ENCODE measurements at places on chromosomes 7 and 10. TPM values are rescaled to one million over a fixed set of nuclear protein-coding genes. Genes with fewer than 3 reads are reported as not detected.

DNA sequence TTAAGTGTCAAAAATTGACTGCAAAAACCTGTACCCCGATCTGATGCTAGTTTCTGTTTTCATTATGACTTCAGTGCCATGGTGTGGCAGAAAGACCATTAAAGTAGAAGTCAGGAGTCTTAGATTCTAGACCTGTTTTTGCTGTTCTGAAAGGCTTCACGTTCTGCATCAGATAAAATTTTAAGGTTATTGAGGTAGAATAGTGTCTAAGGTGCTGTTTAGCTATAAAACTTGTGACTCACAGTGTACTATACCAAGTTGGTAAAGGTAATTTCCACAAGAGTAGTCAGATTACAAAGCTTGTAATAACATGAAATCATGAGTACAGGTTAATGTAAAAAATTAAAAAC lies 38.6 kb downstream of the ZNRF2 start:
- DNase-seq = peak; percentile 24

DNA sequence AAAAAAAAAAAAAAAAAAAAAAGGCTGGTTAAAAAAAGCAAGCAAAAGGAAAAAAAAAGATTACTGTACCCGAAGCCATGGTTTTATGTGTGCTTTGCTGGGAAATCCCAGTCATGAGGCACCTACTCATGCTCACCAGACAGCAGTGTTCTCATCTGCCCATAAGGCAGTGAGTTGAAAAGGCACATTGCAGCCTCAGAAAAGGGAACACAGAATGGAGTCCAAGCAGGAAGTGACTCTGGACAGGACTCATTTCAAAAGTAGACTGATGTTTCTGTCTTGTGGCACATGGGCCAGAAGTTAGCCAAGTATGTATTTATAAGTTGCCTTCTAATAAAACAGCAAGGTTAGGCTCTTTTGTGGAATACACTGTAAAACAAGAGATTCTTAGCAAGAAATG lies 40.2 kb downstream of the PDSS1 start:
- DNase-seq = no peak

- DNase-seq = no peak
These were observed 10.9 kb downstream of the PNPLA8 start for GRCh38 chr7:108515013-108515412.

DNA sequence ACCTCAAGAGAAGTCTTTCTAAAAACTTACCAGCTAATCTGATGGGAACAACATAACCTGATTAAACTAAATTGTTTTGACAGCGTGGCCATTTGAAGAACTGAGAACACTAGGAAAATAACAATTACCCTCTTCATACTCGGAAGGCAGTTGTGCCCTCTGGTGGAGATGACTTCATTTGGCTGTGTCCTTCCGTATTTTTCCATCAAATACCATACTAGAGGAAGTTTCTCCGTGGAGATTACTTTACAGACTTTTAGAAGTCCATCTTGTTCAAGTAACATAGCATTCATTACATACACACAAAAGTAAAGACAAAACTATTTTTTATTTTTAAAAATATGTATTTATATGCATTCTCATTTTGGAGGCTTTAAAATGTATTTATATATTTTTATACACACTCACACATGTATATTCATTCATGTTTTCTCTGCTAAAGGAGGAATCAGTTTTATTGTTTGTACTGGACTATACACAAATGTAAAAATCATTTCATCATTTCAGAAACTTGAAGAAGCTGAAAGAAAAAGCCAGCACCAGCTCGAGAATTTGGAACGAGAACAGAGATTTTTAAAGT lies 25.2 kb downstream of the SMNDC1 start:
- peak; percentile 32 for DNase-seq

- DNase-seq = no peak
These were observed 35.3 kb upstream of the ZRANB1 start for GRCh38 chr10:124906551-124907001.

- DNase-seq = peak; percentile 75
These were observed 95.4 kb downstream of the ELMO1 start for GRCh38 chr7:37352974-37353948.

DNA sequence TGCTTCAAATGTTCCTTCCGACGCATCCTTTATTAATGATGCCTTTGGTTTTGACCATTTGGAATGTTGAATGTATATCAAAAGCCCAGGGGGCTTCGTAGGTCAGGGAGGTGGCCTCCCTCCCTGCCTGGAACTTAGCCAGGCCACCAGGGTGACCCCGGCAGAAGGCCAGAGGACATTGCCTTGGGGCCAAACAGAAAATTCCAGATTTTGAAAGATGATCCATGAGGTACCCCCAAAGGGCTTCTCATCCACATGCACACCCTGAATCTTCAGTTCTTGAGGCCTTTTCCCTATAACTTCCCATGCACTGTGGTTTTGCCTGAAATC lies 171.7 kb downstream of the ADAM12 start:
- DNase-seq = no peak

GRCh38 chr10:121059351-121059750 lies 208.2 kb downstream of the WDR11 start:
- no peak for DNase-seq

GRCh38 chr7:46206476-46207060 lies 285.5 kb upstream of the IGFBP3 start:
- DNase-seq = no peak

DNA sequence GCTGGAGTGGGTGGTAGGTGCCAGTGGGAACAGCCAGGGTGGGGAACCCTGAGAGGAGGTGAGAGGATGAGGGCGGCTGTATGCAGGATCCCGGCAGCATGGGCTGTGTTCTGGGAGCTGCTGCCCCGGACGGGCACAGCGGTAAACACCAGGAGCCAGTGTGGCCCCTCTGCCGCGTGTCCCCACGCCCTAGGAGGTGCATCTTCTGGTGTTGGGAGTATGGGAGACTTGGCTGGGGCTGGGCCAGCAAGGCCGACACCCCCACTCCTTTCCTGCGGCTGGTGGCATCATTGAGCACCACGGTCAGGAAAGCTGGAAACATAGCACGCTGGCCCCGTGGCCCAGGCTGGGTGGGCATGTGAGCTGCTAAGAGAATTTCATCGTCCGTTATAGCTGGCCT lies 24.4 kb upstream of the JAKMIP3 start:
- DNase-seq = no peak

- no peak for DNase-seq
These were observed 28.6 kb upstream of the VCL start for GRCh38 chr10:73969224-73969841.

GRCh38 chr10:248307-248706 lies 113.1 kb downstream of the ZMYND11 start:
- DNase-seq = peak; percentile 60

GRCh38 chr10:24115403-24115802 lies 93.5 kb upstream of the KIAA1217 start:
- no peak for DNase-seq

GRCh38 chr7:12211711-12212485 lies 804 bp downstream of the TMEM106B start:
- no peak for DNase-seq

- no peak for DNase-seq
These were observed 25.4 kb downstream of the TLL2 start for GRCh38 chr10:96488161-96488935.

The PCLO gene
- not detected for polyA plus RNA-seq

The COL26A1 gene
- polyA plus RNA-seq = not detected

The PRLHR gene
- not detected for polyA plus RNA-seq

The DDIT4 gene
- polyA plus RNA-seq = 183 TPM

The GIMAP1 gene
- 86.1 TPM for polyA plus RNA-seq

The CRHR2 gene
- not detected for polyA plus RNA-seq
